ENCODE measurements at places on chromosomes 3 and 15.

DNA sequence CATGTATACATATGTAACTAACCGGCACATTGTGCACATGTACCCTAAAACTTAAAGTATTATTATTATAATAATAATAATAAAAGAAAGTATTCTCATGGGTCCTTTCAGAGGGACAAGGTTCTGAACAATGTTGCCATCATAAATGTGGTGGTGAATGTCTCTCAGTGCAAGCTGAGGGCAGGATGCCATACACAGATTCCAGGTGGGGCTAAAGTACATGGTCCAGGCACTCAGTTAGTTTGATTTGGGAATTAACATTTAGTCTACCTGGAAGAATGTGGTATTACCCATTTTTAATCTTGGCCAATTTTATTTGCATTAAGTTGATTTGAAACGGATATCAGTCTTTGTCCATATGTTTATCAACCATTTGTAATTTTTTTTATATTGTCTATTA, 24.5 kb downstream of the PDE8A start:
- DNase-seq: no peak
- no peaks in the 10 kb centered on the region for H3K36me3 ChIP-seq
- H3K27me3 ChIP-seq: no peaks in the 10 kb centered on the region
- H3K4me3 ChIP-seq: no peak overlapping the region

GRCh38 chr3:12522721-12523120, 22.6 kb downstream of the MKRN2OS start:
- H3K27me3 ChIP-seq: no peaks in the 10 kb centered on the region
- no peak for DNase-seq
- H3K4me3 ChIP-seq: no peak overlapping the region

- H3K4me3 ChIP-seq: no peak overlapping the region
- H3K27ac ChIP-seq: no peak overlapping the region
- H3K27me3 ChIP-seq: no peaks in the 10 kb centered on the region
- H3K36me3 ChIP-seq: peaks cover 42% of the 10 kb centered on the region
Observed at GRCh38 chr3:179729086-179729485, 76.2 kb downstream of the USP13 start.

GRCh38 chr15:60265057-60265456, 132.7 kb downstream of the ANXA2 start:
- DNase-seq: no peak
- H3K4me1 ChIP-seq: peaks cover 4% of the 10 kb centered on the region
- no peak overlapping the region for H3K4me3 ChIP-seq
- H3K27me3 ChIP-seq: no peaks in the 10 kb centered on the region

- no peaks in the 10 kb centered on the region for H3K36me3 ChIP-seq
- no peak for DNase-seq
- no peak overlapping the region for H3K27ac ChIP-seq
- no peaks in the 10 kb centered on the region for H3K27me3 ChIP-seq
- H3K4me1 ChIP-seq: no peaks in the 10 kb centered on the region
Observed at GRCh38 chr3:108287146-108287545, 9.2 kb upstream of the HHLA2 start.

DNA sequence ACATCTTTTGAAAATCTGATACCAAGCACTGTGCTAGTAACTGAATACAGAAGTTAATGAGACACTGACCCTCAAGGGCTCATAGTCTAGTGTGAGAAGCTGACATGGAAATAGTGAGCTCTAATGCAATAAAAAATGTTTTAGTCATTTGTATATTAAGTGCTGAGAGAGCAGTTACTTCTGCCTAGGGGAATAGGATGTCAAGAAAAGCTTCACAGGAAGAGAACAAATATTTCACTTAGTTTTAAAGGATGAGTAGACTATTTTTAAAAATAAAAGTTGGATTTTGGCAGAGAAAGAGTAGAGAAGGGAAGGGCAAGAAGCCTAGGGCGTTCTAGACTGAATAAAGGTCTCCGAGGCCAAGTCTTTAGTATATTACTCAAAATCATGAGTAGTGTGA, 158.4 kb downstream of the ATG7 start:
- H3K4me3 ChIP-seq: no peak overlapping the region
- no peak for DNase-seq
- H3K4me1 ChIP-seq: no peaks in the 10 kb centered on the region
- H3K27ac ChIP-seq: no peak overlapping the region

- H3K4me3 ChIP-seq: no peak overlapping the region
- H3K4me1 ChIP-seq: peaks cover 16% of the 10 kb centered on the region
- 0 out of 2 replicates have a peak overlapping the region, but pooled peaks have one; percentile 23 for H3K27ac ChIP-seq
- DNase-seq: no peak
Observed at GRCh38 chr3:114060906-114061655, 4.5 kb downstream of the QTRT2 start.

DNA sequence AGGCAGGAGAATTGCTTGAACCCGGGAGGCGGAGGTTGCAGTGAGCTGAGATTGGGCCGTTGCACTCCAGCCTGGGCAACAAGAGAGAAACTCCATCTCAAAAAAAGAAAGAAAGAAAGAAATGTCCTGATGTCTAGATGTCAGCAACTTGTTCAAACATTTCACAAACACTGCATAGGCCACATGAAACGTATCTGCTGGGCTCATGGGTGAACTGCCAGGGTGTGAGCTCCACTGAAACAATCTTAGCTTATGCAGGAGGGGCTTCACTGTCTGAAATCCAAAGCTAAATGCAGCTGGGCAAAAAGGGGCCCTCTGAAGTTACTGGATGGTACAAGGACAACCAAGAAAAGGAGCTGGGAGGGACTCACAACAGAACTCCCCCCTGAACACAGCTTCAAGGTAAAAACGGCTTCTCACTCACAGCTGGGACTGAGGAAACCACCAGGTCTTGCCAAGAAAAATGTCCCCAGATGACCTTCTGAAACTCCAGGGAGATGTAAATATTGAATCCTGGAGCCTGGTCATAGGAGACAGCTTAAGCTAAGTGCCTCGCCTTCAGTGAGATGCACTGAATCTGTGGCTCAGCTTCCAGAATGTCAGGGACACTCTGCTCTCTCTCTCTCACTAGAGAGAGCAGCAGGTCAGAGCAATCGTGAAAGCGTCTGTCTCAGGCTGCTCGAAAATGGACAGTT, 31.9 kb downstream of the SEC61A1 start:
- H3K4me3 ChIP-seq: no peak overlapping the region
- H3K4me1 ChIP-seq: no peaks in the 10 kb centered on the region
- H3K27ac ChIP-seq: no peak overlapping the region
- no peaks in the 10 kb centered on the region for H3K27me3 ChIP-seq
- DNase-seq: no peak

DNA sequence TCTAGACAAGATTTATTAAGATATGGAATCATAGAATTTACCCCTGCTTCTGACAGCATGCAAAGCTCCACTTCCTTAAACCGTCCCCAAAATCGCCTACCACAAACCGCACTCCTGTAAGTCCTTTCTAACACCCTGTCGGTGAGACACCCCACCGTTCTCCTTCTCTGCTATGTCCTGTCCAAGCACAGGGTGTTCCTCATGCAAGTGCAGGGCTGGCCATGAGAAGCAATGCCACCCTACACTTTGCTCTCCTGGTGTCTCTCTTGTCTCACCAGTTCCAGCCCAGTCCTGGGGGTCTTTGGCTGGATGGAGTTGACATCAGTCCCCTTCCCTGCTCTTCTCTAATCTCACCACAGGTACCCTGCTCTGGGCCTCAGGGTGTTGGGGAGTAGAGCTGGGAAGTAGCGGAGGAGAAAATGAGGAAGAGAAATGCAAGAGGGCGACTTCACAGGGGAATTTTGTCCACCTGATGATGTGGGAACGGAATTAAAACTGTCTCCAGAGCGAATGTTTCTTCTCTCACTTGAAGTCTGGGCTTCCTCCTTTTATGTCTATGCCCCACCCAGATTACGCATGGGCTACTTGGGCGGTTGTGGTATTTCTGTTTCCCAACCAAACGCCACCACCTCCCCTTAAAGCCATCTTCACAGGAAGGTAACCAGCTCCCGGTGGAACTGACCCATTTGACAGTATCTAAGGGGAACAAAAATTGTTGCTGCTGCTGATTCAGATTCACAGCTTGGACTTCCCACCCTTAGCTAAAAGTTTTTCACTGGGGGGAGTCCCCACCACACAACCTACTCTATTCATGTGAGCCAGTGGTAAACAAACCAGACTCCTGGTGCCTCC, 49.9 kb downstream of the CASR start:
- no peak overlapping the region for H3K4me3 ChIP-seq
- no peak for DNase-seq
- H3K4me1 ChIP-seq: peaks cover 5% of the 10 kb centered on the region
- H3K27me3 ChIP-seq: peaks cover 1% of the 10 kb centered on the region
- no peak overlapping the region for H3K27ac ChIP-seq

DNA sequence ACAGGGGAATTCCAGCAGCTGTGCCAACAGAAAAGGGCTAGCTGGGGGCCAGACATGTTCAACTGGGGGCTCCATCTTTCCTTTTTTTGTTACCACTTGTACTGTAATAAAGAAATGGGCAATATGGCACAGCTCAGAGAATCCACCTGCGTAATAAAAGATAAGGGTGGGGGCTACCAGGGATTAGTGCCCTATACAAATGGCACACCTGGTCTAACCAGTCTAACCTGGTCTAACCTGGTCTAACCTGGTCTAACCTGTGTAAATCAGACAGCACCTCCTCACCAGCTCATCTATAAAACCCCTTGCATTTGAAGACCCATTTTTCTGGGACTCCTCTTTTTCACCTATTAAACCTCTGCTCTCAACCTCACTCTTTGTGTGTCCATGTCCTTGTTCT, 26.2 kb upstream of the CLDN16 start:
- H3K27me3 ChIP-seq: no peaks in the 10 kb centered on the region
- H3K4me1 ChIP-seq: peaks cover 46% of the 10 kb centered on the region
- DNase-seq: no peak
- peak overlapping the region; percentile 1 for H3K4me3 ChIP-seq
- peak overlapping the region; percentile 40 for H3K27ac ChIP-seq

DNA sequence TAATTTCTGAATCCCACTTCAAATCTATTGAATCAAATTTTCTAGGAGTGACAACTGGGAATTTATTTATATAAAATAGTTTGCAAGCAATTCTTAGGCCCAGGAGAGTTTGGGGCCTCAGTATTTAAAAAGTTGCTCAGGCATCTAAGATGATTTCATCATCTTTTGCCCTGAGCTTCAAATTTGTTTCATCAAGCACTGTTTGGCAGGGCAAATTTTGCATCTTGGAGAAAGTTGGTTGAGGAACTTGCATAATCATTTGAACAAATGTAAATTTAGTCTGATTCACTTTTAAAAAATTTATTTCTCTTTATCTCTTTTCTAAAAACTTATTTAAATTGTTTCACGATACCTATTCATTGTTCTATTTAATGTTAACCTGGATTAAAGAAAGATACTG, 702.8 kb downstream of the SI start:
- no peak for DNase-seq
- H3K27me3 ChIP-seq: no peaks in the 10 kb centered on the region
- no peak overlapping the region for H3K4me3 ChIP-seq
- no peaks in the 10 kb centered on the region for H3K36me3 ChIP-seq
- H3K27ac ChIP-seq: no peak overlapping the region

GRCh38 chr15:70264014-70264582, 166.4 kb upstream of the TLE3 start:
- no peak overlapping the region for H3K4me3 ChIP-seq
- H3K4me1 ChIP-seq: peaks cover 21% of the 10 kb centered on the region
- H3K27me3 ChIP-seq: peaks cover 4% of the 10 kb centered on the region

- H3K27ac ChIP-seq: no peak overlapping the region
- no peak overlapping the region for H3K4me3 ChIP-seq
- H3K4me1 ChIP-seq: peaks cover 8% of the 10 kb centered on the region
- no peaks in the 10 kb centered on the region for H3K27me3 ChIP-seq
- peaks cover 10% of the 10 kb centered on the region for H3K36me3 ChIP-seq
Observed at GRCh38 chr3:174488527-174488926, 370.6 kb upstream of the NAALADL2 start.

DNA sequence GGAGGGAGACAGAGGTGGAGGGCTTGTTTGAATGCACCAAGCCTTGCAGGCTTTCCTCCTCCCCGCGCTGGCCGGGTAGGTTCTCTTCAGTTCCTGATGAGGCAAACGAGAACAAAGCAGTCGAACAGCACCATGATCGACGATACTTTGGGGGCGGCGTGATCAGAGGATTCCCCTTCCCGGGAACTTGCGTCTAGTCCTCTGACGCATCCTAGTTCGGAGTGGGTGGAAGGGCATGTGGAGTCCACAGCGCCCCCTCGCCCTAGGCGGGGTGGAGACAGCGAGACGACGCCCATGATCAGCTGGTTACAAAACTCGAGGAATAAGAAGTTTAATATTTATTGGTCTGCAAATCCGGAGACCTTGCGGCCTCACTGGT, 452 bp upstream of the SV2B start:
- H3K4me3 ChIP-seq: peak overlapping the region; percentile 77
- no peaks in the 10 kb centered on the region for H3K36me3 ChIP-seq
- H3K4me1 ChIP-seq: peaks cover 18% of the 10 kb centered on the region
- peak; percentile 64 for DNase-seq
- H3K27ac ChIP-seq: no peak overlapping the region
- peaks cover 84% of the 10 kb centered on the region for H3K27me3 ChIP-seq

- no peak overlapping the region for H3K4me3 ChIP-seq
- H3K27ac ChIP-seq: no peak overlapping the region
- H3K27me3 ChIP-seq: peaks cover 1% of the 10 kb centered on the region
- H3K36me3 ChIP-seq: no peaks in the 10 kb centered on the region
- no peak for DNase-seq
- peaks cover 2% of the 10 kb centered on the region for H3K4me1 ChIP-seq
Observed at GRCh38 chr3:121757087-121757811, 7.7 kb upstream of the GOLGB1 start.

DNA sequence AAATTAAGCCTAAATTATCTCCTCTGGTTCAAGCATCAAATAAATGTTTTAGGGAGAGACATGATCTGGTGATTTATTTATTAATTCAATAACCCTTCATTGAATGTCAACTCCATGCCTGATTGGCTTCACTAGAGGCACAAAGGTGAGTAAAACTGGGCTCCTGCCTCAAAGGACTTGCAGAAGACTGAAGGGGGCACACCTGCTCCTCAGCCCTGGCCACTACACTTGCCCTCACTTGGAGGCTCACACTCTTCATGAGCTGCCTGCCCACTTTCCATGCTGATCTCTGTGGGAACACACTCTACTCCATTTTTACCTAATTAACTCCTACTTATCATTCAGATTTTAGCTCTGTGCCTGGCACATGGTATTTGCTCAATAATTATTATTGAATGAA, 84.4 kb upstream of the KCNMB2 start:
- H3K27me3 ChIP-seq: no peaks in the 10 kb centered on the region
- H3K27ac ChIP-seq: no peak overlapping the region
- H3K4me3 ChIP-seq: no peak overlapping the region
- no peak for DNase-seq
- peaks cover 2% of the 10 kb centered on the region for H3K4me1 ChIP-seq
- H3K36me3 ChIP-seq: no peaks in the 10 kb centered on the region

DNA sequence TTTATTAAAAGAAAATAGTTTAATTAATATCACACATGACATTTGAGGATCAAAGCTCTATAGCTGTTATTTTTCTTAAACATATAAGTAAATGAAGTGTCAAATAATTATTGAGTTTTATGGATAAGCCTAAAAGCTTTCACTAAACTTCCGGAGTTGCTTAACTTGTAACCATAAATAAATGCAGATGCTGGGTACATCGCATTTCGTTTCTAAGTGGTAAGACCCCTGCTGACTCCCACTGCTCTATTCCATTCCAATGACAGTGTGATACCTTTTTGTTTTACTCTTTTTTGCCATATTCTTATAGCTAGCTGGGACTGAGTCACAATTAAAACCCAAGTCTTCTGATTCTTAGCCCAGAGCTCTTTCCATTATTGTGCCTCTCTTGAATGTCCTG, 411.1 kb downstream of the SOX2 start:
- no peak overlapping the region for H3K4me3 ChIP-seq
- peaks cover 17% of the 10 kb centered on the region for H3K4me1 ChIP-seq
- H3K27me3 ChIP-seq: peaks cover 55% of the 10 kb centered on the region
- no peaks in the 10 kb centered on the region for H3K36me3 ChIP-seq
- no peak overlapping the region for H3K27ac ChIP-seq
- DNase-seq: no peak

GRCh38 chr15:61780278-61780980, 279.8 kb downstream of the VPS13C start:
- H3K27me3 ChIP-seq: no peaks in the 10 kb centered on the region
- no peak for DNase-seq
- H3K36me3 ChIP-seq: no peaks in the 10 kb centered on the region
- no peak overlapping the region for H3K4me3 ChIP-seq
- H3K27ac ChIP-seq: no peak overlapping the region
